Natural killer cell treated with Interleukin-12 subunit alpha and Interleukin-12 subunit beta and Interleukin-15 and Interleukin-18, amount 100 ng/mL, for 72 hours (primary cell): ENCODE measurements at places on chromosomes 6 and 20. TPM values are rescaled to one million over a fixed set of nuclear protein-coding genes. Genes with fewer than 3 reads are reported as not detected.

The ACTL10 gene
- total RNA-seq: 4.3 TPM

The BACH2 gene
- total RNA-seq: 3.1 TPM

The ZNF311 gene
- total RNA-seq: 0.28 TPM

The PPP1R16B gene
- total RNA-seq: 74.6 TPM

The ETV7 gene
- 6.9 TPM for total RNA-seq

DNA sequence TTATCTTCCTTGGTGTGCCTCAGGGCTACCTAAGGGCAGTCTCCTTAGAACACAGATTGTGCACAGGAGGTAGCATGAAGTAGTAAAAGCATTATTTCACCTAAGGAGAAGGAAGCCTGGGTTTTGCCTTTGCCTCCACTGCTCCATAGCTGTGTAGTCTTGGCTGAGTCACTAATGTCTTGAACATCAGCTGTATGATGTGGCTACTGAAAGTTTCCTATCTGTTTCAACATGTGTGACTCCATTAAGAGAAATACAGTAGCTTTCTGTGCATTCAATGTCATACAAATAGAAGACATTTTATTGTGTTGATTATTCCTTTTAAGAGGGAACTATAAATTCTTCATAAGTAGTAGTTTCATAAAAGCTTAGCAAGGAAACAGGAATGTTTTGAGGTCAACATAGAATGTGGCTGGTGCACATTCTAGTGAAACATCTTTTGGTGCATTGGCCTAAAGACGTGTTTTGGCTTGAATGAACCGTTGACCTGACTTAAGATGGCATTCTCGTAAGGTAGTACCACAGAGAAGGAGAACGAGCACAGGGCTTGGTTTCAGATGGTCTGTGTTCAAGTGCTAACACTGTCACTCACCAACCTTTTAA lies 70.6 kb downstream of the CTNNBL1 start:
- H3K27ac ChIP-seq: no peak overlapping the region
- DNase-seq: no peak
- peaks cover 11% of the 10 kb centered on the region for H3K36me3 ChIP-seq
- H3K27me3 ChIP-seq: no peaks in the 10 kb centered on the region

- H3K36me3 ChIP-seq: no peaks in the 10 kb centered on the region
- no peak overlapping the region for H3K27ac ChIP-seq
- H3K4me1 ChIP-seq: peaks cover 12% of the 10 kb centered on the region
- peak overlapping the region; percentile 54 for H3K4me3 ChIP-seq
Observed at GRCh38 chr6:69868252-69868804, 2.0 kb downstream of the COL19A1 start.

DNA sequence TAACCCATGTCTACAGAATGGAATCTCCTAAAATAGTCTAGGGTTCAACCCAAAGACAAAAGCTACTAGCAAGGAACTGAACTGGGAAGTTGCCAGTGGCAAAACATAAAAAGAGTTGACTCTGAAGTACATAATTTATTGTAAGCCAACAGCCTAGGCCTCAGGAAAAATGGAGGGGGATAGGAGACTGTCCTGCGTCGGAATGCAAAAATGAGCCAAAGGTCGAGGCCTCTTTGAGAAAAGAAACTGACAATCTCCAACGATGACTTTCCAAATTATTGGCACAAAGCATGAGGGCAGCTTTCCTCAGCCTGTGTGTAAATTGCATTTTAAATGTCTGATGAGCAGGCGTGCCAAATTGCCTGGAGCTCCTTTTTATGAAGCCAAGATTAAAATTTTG lies 2.1 kb downstream of the COL12A1 start:
- peaks cover 46% of the 10 kb centered on the region for H3K4me1 ChIP-seq
- peak overlapping the region; percentile 11 for H3K4me3 ChIP-seq
- H3K36me3 ChIP-seq: no peaks in the 10 kb centered on the region

DNA sequence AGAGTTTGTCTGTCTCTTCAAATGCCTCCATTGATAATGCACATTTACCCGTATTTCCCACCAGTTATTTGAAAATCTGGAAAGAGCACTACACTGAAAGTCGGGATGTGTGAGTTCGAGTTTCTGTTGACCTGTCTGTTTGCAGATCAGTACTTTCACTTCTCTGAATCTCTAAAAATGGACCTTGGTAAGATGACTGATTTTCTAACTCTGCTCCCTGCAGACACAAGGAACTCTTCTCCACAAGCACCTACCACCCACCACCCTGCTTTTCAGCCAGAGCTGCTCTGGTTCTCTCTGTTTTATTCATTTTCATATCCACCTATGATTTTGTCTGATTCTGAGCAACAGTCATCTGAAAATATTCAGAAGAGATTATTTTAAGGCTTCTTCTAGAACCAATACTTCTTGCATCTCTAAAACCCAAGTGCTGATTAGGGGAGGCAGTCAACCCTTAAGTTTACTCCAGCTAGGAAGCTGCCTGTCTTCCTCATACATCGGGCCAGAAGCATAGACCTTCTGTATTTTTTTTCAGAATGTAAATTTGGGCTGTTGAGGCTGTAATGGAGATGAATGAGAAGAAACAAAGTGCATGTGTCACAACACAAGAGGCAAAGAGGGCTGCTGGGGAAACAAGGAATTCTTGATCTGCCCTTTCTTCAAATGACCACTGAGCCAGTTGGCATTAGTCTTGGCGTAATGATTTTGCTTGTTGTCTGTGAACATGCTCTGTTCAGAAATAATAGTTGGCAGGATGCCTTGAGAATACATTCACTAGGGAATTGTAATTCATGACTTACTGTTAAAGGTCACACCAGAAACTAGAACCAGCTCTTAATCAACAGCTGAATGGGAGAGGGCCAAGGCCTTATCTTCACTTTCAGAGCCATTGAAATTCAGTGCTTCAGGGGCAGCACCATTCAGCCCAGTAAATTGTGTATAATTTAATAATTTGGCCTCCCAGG lies 85.4 kb upstream of the MYLIP start:
- peaks cover 3% of the 10 kb centered on the region for H3K27me3 ChIP-seq
- H3K27ac ChIP-seq: no peak overlapping the region
- DNase-seq: no peak
- no peak overlapping the region for H3K4me3 ChIP-seq

DNA sequence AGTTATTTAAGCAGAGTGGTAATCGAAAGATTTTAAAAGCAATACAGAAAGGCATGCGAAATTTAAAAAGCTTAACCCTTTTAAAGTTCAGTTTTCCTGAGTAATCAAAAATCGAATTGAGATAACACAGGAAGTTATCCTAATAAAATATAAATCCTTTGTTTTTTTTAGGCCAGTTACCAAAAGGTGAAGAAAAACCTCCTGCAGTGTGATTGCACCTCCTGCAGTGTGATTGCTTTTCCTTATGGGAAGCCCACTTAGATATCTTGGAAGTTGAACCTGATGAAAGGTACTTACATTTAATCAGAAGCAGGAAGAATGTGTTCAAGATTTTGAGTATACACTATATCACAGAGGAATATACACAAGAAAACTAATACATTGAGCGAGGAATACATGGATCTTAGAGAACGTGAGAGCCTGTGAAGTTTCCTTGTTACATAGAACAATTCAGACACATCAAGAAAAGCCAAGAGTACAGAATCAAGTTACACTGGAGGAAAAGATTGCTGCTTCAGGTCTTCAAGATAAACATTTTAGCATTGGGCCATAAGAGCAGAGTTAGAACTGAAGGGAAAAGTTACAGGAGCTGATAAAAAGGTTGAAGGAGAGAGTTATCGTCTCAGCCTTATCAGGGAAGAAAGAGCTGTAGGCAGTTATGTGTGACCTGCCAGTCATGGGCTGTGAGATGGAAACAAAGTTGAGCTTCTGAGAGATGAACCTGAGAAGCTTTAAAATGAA lies 7.7 kb upstream of the TMEM181 start:
- H3K27ac ChIP-seq: no peak overlapping the region
- H3K4me1 ChIP-seq: no peaks in the 10 kb centered on the region
- no peaks in the 10 kb centered on the region for H3K36me3 ChIP-seq
- H3K4me3 ChIP-seq: no peak overlapping the region

DNA sequence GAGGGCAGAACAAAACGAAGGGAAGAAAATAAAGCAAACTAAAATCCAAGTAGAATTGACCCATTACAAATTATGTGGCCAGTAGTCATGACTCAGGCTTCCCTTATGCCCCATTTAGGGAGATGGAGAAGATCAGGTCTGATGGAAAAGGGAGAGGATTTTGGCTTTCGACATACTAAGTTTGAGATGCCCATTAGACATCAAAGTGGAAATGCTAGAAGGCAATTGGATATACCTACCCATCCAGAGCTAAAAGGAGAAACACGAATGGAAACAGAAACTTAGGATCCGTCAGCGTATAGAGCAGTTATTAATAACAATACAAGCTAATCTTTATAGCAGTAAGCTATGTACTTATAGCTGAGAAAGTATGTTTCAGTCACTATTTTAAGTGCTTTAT lies 4.8 kb downstream of the TRPC4AP start:
- no peak for DNase-seq
- H3K36me3 ChIP-seq: peaks cover 10% of the 10 kb centered on the region
- H3K27ac ChIP-seq: peak overlapping the region; percentile 14

DNA sequence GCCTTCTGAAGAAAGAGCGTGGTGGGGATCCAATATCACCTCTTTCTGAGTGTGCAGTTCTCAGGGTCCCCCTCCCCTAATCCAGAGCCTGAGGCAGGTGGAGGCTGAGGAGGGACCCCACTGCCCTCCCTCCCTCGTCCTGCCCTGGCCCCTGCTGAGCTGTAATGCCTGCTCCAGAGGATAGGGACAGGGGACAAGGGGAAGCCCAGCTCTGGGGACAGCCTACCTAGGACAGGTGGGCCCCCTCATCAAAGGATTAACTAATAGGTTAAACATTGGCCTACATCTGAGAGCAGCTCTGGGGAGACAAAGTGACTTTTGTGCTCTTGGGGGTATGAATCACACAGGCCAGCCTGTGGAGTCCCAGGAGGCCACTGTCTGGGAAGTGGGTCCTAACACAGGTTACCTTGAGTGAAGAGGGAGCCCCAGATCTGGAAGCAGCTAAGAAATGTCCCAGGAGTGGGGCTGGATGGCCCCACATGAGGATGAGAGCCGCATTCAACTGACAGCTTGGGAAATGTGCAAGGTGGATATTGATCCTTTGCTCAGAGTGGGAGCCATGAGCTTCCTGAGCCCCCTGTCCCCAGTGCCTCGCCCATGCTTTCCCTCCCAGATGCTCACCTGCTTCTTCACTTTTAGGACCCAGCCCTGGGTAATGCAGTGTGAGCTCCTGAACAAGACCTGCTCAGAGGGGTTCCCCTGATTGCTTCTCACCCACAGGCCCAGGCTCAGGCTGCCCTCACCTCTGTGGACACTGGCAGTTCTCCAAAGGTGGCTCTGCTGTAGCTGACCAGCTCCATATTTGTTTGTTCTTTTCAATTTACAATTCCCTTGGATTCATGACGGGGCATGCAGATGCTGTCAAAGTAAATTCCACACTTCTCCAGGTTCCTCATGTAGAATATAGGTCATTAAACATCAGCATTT lies 17.8 kb upstream of the CST9L start:
- no peaks in the 10 kb centered on the region for H3K36me3 ChIP-seq
- DNase-seq: peak; percentile 56
- H3K27ac ChIP-seq: no peak overlapping the region
- H3K4me1 ChIP-seq: no peaks in the 10 kb centered on the region

DNA sequence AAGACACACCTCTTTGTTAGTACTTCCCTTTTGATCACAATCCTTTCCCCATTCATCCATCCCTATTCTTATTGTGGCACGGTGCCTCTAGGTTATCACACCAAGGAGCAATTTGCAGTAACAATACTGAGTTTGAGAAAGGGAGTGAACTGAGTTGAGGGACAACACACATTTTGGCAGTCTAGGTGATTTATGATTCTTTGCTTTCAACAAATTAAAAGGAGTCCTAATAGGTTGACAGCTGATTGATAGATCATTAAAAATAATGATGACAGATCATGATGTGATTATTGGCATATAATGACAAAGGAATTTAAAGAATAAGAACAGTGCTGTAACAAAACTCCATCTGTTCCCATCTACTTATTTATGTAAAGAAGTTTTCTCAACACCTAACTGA lies 36.7 kb downstream of the IMPG1 start:
- no peaks in the 10 kb centered on the region for H3K4me1 ChIP-seq
- H3K36me3 ChIP-seq: no peaks in the 10 kb centered on the region
- no peaks in the 10 kb centered on the region for H3K27me3 ChIP-seq
- H3K4me3 ChIP-seq: no peak overlapping the region
- DNase-seq: no peak

DNA sequence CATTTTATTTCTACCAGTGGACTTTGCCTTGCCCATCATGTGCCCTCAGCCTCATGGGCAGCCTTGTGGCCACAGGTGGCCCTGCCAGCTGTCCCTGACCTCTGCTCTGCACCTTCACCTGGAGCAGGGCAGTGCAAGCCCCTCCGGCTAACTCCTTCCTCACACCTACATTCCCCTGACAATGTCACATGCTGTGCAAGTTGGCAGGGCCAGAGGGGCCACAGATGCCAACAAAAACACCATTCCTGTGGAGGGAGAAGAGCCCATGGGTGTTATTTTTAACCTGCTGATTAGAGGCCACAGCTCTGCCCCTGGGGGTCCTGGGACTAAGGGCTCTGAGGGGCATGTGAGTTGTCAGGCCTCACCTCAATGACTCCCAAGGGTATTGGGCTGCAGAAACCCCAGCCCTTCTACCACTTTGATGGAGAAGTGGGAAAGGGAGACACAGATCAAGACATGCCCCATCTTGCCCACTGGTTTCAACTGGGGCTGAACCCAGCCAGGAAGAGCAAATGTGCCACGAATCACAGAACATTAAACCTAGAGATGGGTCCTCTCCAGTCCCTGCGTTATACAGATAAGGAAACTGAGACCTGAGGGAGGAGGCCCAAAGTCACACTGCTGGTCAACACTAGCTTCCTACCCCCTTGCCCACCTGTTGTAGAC lies 65.0 kb downstream of the MRPL14 start:
- DNase-seq: no peak
- H3K4me1 ChIP-seq: peaks cover 38% of the 10 kb centered on the region
- H3K36me3 ChIP-seq: no peaks in the 10 kb centered on the region

DNA sequence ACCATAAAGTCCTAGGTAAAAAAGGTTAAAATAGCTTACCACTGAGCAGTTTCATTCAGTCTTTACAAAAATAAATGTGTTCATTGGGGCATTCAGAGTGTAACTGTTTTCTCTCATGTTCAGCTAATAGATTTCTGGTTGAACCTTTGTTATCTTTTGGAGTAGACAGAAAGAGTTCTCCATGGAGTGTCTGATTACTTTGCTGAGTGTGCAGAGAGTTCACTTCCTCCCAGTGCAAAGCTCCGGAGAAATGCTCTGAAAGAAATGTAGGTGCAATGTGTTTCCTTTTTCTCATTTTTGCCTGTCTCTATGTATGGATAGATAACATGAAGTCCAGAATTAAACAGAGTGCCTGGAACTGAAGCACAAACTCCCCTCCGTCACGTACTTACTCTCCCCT lies 52.6 kb downstream of the JAG1 start:
- no peak overlapping the region for H3K4me3 ChIP-seq
- no peaks in the 10 kb centered on the region for H3K36me3 ChIP-seq
- no peaks in the 10 kb centered on the region for H3K4me1 ChIP-seq

- peaks cover 8% of the 10 kb centered on the region for H3K4me1 ChIP-seq
- H3K27me3 ChIP-seq: no peaks in the 10 kb centered on the region
- H3K36me3 ChIP-seq: no peaks in the 10 kb centered on the region
- H3K4me3 ChIP-seq: peak overlapping the region; percentile 12
- H3K27ac ChIP-seq: no peak overlapping the region
Observed at GRCh38 chr6:326896-327537, 34.7 kb downstream of the DUSP22 start.
